ENCODE measurements at places on chromosomes 12 and 14.

DNA sequence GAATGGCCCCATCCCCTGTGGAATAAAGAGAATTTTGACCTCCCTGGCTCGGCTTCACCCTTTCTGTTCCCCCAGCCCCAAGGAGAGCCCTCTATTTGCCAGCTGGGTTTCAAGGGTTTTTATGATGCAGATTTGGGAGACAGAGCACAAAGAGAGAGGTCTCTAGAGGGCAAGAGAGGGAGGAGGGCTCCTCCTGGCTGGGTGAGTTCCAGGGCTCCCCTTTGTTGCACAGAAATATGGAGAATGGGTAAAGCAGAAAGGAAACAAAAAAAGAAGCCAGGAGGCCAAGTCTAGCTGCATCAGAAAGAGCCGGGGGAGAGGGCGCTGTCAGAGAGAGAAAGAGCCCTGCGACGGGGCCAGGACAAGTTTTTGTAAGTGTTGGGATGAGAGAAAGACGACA lies 319.6 kb upstream of the RTL1 start:
- no peak for DNase-seq

DNA sequence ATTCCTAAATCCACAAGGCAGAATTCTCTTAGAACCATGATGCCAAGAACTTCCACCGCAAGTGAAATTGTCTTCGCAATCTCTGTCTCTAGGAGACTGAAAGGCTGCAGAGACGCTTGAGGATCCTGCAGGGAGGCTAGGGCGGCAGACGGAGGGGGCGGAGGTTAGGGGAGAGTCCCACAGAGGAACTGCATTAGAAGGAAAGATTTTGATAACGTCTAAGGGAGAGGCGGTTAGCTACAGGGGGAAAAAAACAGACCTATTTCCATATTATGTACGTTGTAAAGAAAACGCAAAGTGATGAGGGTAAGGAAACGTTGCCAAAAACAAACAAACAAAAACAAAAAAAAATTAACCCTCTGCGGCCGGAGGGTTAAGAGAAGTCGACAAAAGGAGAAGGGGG lies 595 bp downstream of the KLHL28 start:
- DNase-seq, result peak; percentile 17

DNA sequence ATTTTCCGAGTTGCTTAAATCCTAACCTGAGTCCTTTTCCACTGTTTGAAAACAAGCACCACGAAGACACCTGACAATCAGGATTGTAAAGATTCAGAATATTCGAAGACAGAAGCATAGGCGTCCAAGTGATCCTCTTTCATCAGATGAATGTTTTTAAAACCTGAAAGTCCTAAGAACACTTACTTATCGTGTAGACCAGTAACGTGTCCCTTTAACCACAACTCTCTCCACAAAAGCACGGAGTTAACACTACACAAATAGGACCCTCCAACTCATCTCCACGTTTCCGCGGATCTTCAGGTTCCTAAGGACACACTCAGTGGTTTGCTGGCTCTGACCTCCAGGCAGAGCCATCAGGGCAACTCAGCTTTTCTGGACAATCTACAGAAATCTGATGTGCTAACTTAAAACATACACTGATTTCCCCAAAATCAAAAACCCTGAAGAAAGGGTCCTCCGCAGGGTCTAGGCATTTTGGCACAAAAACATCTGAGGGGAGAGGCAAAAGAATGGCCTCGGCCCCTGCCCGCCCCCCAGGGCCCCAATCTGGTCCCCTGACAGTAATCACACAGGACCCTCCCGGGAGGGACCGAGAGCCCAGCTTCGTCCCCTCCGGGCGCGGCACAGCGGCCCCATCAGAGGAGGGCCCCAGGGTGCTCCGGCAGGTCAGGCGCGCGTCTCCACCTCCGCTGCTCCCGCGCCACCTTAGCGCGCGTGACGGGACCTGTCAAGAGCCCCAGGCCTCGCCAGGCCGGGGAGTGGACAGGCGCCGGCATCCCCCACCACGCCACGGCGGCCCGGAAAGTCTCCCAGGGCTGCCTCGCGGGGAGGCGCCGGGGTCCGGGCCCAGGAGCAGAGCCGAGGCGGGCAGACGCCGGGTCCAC lies 925 bp downstream of the DICER1 start:
- DNase-seq, result peak; percentile 23

DNA sequence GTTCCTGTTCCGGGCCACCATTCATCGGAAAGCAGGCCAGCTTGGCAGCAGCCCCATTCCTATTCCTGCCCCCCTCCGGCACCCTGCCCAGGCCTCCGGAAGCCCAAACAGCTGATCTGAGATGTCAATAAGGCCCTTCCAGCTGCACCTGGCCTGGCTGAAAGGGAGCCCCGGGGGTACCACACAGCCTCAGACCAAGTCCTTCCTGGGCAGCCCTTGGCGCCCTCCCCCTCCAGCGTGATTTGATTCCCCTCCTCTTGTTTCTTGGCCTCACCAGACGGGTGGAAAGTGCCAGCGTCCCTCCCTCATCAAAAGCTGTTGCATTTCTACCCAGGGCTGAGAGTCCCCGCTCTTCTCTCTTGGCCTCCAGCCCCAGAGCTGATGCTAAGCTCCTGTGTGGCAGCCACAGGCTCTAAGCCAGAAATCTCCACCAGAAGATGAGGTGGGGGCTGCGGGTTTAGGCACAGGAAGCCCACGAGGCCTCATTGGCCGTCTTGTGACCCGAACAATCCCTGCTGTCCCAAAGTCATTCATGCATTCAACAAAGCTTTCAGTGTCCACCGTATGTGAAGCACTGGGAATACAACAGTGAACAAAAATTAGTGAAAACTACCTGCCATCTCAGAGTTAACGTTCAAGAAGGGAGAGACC lies 215.4 kb downstream of the SLC41A2 start:
- DNase-seq, result peak; percentile 32

DNA sequence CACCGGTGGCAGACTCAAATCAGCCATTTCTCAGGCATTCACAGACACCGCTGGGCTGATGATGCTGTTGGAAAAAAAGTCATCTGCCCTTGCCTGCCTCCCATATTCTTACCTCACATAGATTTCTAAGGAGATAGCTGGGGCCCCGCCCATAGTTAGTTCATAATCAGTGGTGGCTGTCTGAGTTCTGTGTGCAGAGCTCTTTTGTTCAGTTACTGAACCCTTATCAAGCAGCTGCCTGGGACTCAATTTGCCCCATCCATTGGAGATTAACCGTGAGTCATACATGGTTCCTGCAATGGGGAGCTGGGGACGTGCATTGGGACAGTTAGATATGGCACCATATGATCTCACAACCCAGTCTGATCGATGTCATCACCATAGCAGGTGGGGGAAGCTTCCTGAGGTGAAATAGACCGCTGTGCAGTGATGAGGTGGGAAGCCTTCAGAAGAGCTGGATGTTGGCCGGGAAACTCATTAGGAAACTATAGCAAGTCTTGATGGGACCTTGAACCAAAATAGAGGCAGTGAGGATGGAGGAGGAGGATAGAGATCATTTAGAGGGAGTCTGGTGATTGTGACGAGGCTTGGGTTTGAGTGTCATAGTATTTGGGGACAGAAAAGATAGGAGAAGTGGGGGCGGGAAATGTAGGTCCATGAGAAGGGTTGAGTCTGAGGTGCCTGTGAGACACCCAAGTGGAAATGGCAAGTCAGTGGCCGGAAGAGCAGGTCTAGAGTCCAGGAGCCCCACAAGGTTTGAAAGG lies 147.8 kb downstream of the GCH1 start:
- DNase-seq, result no peak

DNA sequence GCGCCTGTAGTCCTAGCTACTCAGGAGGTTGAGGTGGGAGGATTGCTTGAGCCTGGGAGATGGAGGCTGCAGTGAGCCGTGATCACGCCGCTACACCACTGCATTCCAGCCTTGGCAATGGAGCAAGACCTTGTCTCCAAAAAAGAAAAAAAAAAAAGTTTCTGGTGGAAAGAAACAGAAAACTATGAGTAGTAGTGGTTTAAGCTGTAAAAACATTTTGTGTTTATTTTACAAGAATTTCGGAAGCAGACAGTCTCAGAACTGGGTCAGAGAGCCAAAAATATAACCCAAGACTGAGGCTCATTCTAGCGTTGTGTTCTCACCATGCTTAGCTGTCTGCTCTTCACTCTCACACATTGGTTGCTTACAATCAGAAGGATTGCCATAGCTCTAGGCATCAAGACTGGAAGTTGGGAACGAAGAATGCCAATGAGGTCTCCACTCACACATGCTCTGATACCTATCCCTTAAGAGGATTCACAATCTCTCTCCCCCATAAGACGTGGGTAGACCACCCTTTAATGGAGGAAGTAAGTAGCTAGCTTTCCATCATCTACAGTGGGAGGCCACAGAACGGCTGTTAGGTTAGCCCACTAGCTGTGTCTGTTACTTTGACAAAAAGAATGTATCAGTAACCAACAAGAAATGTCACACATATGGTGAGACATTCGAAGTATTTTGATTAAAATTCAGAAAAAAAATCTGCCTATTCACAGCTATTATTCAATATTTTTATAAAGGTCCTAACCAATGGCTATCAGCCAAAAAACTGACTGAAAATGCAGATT lies 117.6 kb upstream of the RASSF8 start:
- DNase-seq, result no peak

GRCh38 chr12:100201604-100202423 lies 1.2 kb downstream of the ACTR6 start:
- DNase-seq, result no peak

GRCh38 chr12:65556676-65557437 lies 267.4 kb upstream of the HMGA2 start:
- peak; percentile 49 for DNase-seq

DNA sequence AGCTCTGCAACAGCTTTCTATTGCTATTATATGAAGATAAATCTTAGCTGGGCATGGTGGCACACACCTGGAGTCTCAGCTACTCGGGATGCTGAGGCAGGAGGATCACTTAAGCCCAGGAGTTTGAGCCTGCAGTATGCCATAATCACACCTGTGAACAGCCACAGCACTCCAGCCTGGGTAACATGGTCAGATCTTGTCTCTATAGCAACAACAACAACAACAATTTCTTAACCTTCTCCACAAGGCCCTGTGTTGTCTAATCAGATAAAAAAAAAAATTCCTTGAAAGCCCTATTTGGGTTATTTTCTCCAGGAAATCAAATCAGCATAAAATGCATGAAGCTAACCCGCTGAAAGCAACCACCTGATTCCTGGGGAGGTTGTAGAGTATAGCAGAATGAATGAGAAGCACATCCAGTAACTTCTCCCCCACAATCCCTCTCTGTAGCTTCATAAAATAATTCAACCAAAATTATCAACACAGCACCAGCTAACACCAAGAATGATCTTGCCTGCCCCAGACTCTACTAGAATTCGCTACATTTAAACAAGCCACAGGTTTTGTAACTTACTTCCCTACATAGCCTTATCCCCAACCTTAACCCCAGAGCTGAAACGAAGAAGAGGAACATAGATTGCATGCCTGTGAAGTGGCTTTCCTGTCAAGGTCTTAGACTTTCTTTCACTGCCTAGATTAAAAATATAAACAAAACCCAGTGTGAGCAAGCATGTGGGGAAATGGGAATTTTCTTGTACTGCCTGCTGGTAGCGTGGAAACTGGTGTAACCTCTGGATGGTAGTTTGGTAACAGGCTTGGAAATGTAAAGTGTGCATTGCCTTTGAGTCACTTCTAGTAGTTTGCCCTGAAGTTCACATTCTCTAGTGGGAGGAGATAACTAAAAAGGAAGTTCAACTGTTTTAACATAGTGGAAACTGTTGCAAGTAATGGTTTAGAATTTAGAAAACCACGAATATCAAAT lies 6.0 kb upstream of the STK38L start:
- DNase-seq, result no peak

GRCh38 chr14:38887696-38888095 lies 215.3 kb downstream of the SEC23A start:
- no peak for DNase-seq

DNA sequence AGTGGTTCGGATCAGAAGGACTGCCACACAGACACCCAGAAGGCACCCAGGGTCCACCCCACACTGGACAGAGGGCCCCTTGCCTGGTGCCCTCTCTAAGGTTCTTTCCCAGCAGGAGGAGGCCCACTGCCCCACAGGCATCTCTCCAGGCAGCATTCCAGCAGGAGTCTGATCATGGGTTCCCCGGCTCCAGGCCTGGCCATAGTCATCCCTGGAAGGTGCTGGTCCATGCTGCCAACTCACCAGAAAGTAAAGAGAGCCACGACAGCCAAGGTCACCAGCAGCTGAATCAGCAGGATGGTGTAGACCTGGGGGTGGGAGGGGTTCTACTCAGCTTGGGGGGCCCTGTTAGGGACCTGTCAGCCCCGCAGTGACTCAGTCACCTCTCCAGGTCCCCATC lies 6.4 kb downstream of the FAIM2 start:
- no peak for DNase-seq

DNA sequence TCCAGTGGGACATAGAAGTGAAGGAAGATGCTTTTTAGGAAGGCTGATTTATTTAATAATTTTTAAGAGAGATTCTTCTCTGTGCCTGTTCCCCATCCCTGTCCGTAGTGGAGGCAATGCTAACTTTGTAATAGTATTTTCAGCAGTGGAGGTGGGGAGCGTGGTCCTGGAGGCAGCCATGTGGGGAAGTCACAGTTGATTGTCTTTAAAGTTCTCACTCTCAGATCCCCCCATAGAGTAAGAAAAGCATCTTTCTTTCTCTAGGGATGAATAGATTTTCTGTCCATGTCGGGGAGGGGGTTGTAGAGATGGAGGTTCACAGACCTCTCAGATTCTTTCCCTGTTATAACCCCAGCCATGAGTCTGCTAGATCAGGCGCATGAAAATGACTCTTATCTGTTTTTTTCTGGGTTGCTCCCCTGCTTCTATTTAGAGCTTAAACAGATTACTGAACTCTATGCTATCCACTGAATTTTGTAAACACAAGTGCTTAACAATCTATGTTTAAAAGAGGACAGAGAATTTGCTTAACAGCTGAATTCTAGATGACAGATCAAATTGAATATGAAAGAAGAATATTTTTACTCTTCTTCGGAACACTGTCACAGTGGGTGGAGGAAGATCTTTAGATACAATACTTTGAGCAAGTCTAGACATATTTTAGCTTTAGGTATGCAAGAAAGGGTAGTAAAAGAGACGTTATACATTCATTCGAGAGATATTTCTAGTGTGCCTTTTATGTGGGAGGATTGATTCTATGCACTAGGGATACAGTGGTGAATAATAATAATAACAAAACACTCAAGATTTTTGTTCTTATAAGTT lies 25.3 kb downstream of the TMEM117 start:
- DNase-seq, result no peak

- DNase-seq, result no peak
Measured at GRCh38 chr12:131863711-131864396, 30.6 kb upstream of the ULK1 start.

DNA sequence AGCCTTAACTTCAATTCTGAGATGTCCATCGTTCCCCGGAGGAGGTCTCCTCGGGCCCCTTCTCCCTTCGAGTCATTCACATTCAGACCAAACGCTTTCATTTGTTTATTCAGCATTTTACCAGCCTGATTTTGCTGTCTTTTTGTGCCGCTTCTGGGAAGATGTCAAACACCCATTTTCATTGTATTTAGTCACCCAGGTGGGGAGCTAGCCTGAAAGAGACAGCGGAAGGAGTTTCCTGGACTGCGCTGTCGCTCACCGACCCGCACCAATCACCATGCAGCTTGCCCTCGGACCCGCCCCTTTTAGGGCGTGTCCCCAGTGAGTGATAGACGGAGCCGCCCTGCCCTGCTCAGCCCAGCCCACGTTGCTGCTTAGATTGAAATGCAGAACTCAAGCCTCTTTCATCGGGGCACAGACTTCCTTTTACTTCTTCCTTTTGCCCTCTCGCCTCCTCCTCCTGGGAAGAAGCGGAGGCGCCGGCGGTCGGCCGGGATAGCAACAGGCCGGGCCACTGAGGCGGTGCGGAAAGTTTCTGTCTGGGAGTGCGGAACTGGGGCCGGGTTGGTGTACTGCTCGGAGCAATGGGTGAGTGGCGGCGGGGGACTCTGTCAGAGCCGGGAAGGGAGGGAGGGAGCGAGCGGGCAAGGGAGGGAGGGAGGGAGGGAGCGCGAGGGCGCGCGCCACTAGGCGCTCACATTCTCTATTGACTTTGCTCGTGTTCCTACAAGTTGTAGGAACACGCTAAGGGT lies at the start of gene PAX9:
PAX9 (plus strand) TSS at position 355 of the 752 bp plus-strand sequence; CDS start at position 585, 230 bp downstream.
- peak; percentile 95 for DNase-seq

Measured in NCI-H510A (cell line).